Thyroid gland (tissue), 4 donors: ENCODE measurements at places on chromosomes 11 and 22.

DNA sequence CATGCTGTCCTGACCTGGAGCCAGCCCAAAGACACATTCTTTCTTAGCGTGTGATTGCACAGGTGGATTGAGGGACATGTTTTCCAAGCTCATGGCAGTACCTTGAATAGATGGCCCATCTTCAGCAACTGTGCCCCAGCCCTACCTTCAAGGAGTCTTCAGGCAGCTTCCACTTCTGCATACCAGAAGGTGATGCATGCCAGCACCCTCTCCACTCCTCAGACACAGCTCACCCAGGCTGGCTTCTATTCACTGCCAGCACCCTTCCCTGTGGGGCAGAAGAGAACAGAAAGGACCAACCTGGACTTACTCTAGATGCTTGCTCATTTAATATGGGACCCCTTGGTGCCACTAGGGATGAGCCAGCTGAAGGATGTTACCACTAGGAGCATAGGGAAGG, 466.4 kb upstream of the ISX start:
- no peak for DNase-seq

- DNase-seq: peak; percentile 95
Measured at GRCh38 chr11:126115127-126115495, 52.4 kb upstream of the CDON start.

GRCh38 chr22:17957693-17958092, 66.7 kb downstream of the MICAL3 start:
- no peak for DNase-seq

DNA sequence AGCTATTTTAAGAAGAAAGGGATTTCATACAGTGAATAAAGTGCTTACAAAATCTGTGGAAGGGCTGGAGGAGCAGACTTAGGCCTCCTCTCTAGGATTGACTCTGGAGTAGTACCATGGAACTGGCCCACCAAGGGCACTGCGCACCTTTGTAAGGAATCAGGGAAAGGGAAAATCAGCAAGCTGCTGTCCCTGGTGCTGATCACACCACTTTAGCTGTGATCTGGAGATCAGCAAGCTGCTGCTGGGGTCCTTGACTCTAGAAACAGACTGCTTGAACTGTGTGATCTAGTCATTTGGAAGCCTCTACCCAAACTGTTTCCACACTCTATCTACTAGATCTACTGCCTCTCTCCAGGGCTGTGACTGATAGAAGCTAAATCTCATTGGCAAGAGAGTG, 18.4 kb upstream of the TECTA start:
- peak; percentile 2 for DNase-seq
